Left kidney (tissue), 8 donors: ENCODE measurements at places on chromosomes 11 and 22.

DNA sequence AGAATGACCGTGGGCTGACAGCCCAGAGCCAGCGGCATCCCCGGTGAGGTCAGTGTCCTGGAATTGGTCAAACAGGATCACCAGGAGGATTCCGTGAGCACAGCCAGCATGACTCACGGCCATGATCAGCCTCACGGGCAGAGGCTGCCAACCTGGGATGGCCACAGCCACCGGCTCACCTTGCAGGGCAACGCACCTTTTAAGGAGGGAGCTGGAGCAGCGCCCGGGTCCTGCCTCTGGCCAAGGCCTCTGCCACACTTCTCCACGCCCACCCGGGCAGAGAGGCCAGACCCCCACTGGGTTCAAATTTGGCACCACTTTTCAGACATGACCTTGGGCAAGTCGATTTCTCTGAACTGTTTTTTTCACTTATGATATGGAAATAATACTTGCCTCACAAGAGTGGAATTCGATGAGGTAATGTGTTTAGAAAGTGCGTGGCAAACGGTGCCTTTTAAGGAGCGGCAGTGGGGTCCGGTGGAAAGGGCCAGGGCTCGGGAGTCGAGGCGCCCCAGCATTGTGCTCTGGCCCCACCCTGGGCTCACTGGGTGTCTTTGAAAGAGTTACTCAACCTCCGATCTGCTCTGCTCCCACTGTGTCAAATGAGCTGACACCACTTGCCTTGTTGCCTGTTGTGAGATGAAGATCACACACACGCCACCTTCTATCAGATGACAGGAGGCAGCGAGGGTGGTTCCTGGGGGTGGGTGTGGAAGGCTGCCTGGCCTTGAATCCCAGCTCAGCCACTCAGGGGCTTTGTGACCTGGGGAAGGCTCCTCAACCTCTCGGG, 16.0 kb downstream of the TXN2 start:
- no peak for DNase-seq

GRCh38 chr11:68313574-68314202, 1.3 kb downstream of the LRP5 start:
- no peak for DNase-seq

- no peak for DNase-seq
Observed at GRCh38 chr11:35932681-35933319, 11.1 kb upstream of the LDLRAD3 start.

DNA sequence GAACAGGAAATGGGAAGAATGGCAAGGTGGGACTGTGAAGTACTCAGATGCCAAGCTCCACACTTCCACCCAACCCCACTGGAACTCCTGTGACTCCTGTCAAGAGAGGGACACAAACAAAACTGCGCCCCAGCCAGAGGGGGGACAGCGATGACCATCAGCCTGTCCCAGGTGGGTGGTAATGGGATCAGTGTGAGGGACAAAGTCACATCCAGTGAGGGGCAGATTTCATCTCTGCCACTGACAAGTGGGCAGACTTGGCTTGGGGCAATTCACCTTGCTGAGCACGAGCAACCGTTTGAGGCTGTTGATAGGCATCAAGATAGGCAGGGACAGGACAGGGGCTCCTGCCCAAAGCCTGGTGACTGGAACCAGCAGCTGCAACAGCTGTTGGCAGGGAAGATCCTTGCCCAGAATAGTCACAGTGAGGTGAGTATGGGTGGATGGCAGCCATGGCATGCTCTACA, 105.4 kb upstream of the PITPNB start:
- DNase-seq = no peak

DNA sequence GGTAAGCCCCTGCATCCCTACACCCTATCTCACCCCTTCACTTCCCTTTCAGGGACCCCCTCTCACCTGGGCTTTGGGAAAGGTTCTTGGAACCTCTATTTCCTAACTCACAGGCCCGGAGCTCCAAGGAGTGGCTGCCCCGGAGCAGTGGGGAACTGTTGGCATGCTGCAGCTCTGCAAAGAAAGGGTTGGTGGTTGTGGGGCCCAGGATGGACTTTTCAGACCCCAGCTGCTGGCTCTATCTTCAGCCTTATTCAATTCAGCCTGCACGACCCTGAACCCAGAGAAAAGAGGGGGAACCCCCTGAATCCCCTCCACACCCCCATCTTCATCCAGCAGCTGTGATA, 10.0 kb downstream of the ROBO4 start:
- no peak for DNase-seq

- no peak for DNase-seq
Observed at GRCh38 chr22:41286639-41287091, 678 bp upstream of the RANGAP1 start.

- no peak for DNase-seq
Observed at GRCh38 chr22:30227438-30228228, 18.9 kb downstream of the LIF start.

DNA sequence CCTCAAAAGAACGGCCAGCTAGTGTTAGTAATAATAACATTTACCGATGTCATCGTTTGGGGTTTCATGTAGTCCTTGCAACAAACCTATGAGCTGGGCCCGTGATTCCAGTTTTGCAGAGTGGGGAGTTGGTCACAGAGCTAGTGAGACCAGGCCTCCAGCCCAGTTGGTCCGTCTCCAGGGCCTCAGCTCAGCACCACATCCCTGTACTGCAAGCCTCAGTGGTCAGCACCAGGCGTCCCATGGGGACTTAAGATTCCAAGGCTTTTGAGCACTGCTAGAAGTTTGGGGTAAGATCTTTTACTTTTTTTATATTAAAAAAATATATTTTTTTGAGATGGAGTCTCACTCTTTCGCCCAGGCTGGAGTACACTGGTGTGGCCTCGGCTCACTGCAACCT, 1.1 kb upstream of the TSGA10IP start:
- DNase-seq = no peak

- no peak for DNase-seq
Observed at GRCh38 chr22:19455585-19456370, 8.3 kb upstream of the C22orf39 start.

DNA sequence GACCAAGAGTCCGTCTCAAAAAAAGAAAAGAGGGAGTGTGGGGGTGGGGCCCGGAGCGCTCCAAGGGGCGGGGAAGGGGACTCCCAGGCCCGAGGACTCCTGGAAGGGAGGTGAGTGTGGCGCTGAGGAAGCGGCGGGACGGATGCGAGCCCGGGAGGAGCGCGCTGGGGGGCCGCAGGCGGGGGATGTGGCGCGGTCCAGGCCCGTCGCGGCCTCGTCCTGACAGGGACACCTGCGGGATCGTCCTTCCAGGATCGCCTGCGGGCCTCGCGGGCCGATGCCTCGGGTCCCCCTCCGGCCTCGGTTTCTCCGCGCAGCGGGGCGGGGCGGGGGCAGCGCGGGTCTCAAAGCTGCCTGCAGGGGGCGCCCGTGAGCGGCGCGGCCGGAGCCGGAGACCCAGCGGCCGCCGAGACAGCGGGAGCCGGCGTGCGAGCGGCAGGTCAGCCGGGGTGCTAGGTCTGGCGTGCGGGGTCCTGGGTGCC, 3.8 kb upstream of the ADORA2A start:
- DNase-seq = no peak

GRCh38 chr11:75100314-75100713, 3.6 kb upstream of the OR2AT4 start:
- no peak for DNase-seq

GRCh38 chr22:38901111-38901641, 29.2 kb upstream of the CBX6 start:
- DNase-seq = no peak

- no peak for DNase-seq
Observed at GRCh38 chr11:27699242-27699925, 871 bp downstream of the BDNF start.

DNA sequence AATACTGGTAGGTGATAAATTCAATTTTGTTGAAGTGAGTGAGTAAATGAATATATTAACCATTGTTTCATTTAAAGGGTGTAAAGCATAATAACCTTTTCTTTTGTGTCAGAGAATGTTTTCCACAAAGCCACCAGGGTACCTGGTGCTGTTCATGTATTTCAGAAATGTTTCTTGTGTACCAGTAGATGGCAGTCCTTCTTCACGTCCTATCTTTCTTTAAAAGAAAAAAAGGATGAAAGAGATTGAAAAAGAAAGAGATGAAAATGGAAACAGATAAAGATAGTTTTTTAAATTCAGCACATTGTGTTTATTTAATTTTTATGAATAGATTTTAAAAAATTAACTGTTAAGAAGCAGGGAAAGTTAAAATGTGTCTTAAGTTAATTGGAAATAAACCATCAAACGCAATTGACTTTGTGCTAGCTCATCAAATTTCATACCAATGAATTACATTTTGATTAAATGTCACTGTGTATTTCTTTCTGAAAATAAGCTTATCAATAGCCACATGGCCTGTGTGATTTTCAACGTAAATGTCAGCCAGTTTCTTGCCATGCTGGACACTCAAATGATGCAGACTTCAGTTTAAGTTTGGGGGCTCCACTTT, 65.5 kb upstream of the CHORDC1 start:
- peak; percentile 10 for DNase-seq
